ENCODE measurements at places on chromosomes 2 and 18. TPM values are rescaled to one million over a fixed set of nuclear protein-coding genes. Genes with fewer than 3 reads are reported as not detected.

PHLPP1 gene
- 8.1 TPM for total RNA-seq

PDCD1 gene
- total RNA-seq = 8.9 TPM

KIAA2012 gene
- total RNA-seq = not detected

THSD7B gene
- not detected for total RNA-seq

IL1RL1 gene
- total RNA-seq = 16.2 TPM

SLC8A1 gene
- total RNA-seq = 0.73 TPM
